ENCODE measurements at places on chromosomes 12 and 14.

DNA sequence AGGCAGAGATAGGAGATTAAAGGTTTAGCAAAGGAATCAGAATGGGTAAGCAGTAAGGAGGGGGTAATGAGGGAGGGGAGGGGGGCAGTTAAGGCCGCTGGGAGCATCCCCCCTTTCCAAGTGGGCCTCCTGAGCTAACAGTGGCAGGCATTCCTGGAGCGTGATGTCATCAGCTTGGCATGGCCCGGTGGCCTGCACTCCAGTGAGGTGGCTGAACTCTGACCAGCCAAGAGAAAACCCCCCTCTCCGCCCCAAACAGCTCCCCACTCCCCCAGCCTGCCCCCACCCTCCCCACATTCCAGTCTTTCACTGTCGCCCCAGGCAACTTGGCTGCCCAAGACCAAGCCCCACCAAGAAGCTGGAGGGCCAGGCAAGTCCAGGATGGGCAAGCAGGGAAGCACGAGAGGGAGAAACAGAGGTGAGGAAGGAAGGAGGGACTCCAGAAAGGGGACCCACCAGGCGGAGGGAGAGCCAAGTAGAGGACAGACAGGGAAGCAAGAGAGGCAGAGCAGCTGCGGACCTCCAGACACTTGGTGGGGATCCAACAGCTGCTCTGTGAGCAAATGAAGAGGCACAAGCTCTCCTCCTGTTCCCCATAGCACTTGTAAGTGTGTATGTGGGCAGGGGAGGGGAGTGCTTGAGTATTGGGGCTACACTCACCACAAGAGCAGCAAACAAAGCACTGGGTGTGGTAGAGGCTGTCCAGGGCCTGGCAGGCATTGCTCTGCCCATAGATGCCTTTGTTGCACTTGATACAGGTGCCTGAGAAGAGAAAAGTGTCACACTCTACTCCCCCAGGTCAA is 4.5 kb downstream of the AJUBA start:
- no peak for DNase-seq

DNA sequence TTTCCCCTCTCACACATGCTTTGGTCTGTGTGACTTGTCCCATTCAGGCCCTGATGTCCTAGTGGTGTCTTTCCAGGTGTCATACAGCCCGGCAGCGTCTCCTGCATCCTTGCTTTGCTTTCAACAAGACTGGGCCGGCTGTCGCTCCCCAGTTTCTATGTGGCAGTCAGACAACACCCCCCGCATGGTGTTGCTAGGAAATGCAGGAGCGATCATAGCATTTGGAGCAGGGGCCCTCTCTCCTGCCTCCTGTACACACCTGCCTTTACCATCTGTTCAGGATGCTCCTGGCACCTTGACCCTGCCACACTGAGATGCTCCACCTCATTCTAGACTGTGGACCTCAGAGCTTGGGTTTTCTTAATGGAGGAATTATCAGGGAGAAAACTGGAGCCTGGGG is 29.5 kb downstream of the CACNA1C start:
- DNase-seq: no peak

GRCh38 chr12:32179011-32179395 is 72.4 kb downstream of the BICD1 start:
- DNase-seq: no peak

DNA sequence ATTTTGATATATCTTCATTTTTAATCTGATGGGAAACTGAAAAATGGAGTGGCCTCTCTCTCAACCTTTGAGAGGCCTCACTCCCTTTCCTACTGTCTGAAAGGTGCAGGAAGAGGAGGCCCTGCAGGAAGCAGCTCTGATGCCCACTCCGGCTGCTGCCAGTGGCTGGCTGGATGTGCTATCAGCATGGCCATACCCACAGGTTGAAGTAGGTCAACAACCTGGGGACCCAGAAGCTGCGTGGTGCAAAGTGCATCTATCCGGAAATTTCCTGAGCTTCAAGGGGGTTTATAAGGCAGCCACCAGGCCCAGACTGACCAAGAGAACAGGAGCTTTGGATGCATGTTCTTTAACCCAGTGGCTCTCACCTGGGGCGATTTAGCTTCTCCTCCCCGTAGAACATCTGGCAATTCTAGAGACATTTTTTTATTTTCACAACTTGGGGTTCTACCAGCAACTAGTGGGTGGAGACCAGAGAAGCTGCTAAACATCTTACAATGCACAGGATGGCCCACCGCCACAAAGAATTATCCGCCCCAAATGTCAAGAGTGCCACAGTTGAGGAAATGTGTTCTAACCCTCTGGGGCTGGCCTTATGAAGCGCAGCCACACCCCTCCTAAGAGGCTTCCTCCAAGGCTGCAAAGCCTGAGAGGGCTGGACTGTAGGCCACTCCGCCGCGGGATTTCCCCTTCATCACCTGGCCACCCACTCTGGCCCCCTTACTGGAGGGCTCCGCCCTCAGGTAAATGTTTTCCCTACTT is 8.2 kb upstream of the BATF start:
- peak; percentile 77 for DNase-seq

DNA sequence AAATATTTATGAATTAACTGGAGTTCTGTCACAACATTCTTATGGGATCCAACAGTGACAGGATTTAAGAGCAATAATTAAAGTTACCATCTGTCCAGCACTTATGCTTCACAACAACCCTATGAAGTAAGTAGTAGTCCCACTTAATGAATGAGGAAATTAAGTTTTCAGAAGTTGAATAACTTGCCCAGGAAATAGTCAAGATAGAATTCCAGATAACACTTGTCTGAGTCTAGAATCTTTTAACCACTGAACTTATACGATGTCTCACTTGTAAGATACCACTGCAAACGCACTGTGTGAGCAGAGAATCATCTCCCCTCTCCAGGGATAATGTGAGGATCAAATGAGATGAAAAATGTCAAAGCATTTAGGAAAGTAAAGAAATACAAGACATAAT is 3.3 kb upstream of the TTC9 start:
- DNase-seq: no peak

DNA sequence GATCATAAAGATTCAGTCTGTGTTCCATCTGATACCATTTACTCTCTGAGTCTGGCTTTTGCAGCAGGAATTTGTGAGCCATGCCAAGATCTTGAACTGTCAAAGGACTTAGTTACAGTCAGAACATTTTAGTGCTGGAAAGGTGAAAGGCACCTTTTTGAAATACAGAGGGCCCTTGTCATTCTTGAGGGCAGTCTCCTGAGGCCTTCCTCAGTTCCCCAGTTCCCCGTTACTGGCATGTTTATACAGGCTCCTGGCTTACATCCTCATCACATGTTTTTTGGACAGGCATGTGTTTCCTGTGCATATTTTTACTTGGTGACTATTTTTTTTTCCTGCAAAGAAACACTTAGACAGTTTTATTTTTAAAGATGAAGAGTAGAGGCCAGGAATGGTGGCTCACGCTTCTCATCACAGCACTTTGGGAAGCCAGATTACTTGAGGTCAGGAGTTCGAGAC is 21.0 kb downstream of the CFAP54 start:
- DNase-seq: no peak

DNA sequence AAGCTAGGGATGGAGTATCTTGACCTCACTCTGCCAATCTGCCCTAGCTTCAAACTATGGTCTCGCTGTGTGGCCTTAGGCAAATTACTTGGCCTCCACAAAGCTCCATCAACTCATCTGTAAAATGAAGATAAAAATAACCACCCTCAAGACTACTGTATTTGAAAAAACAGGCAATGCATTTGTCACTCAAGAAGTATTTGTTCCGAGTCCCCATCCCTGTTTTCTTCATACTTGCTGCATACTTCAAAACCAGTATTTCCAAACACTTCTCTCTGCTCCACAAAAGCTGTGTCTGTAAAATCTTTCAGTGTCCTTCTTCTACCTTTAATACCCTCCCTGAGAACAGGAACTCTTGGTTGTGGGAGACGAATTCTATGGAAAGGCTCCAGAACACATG is 47.9 kb downstream of the GTF2A1 start:
- no peak for DNase-seq

DNA sequence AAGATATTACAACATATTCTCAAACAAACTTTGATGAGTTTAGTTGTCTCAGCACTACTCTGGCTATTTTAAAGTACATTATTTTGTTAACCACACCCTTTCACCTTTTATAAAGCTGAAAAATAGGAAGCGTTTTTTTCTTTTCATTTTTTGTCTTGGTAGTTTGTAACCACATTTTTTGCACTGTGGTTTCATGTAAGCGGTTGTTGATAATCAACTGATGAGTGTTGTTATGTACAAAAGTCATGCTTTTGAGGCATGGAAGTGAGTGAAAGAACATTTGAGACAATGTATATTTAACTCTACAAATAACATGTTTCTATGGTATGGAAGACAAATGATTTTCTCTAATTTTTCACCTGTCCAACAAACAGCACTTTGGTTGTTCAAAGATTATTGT is 52.1 kb upstream of the ATP2B1 start:
- no peak for DNase-seq

DNA sequence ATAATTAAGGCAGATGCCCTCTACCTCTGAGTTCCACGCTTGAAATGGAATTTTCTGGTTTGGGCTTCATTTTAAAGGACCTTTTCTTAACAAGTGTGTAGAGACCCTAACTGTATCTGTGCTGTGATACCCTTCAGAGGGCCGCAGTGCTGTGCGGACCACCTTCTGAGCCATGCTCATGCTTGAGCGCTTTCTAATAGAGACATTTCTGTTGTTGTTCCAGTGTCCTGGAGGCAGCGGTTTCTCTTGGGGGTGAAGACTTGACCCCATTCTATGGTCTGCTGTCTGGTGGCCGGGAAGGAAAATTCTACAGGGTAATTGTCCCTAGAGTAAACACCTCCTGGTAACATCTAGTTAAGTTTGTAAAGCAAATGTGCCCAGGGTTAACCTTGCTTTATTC is 46.7 kb upstream of the BCL7A start:
- no peak for DNase-seq

- DNase-seq: no peak
Observed at GRCh38 chr12:109900752-109901580, 892 bp downstream of the TCHP start.

DNA sequence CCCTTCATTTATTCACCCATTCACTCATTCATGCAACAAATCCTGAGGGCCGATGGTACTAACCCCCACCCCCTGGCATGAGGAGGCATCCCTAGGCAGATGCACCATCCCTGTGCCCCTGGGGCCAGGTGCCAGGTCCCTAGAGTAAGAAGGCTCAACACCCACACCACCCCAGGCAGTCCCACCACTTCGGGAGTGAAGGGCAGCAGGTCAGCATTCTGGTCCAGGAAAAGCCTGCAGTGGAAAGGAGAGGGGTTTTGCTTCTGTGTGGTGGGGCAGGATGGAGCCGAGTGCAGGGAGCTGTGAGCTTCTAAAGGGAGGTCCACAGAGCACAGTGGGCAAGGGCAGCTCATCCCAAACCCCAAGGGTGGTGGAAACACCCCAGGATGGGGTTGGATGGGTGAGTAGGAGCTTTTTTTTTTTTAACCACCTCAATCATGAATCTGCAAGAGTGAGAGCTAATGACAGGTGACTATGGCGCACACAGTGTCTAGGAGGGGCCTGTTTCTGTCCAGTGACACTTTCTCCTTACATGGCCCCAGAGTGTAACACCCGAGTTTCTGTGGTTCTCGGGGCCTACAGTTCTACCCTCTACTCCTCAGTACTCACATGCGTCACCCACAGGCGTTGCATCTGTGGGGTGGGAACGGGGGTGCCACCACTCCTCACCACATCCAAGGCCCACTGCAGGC is 414.3 kb downstream of the TMEM121 start:
- no peak for DNase-seq

DNA sequence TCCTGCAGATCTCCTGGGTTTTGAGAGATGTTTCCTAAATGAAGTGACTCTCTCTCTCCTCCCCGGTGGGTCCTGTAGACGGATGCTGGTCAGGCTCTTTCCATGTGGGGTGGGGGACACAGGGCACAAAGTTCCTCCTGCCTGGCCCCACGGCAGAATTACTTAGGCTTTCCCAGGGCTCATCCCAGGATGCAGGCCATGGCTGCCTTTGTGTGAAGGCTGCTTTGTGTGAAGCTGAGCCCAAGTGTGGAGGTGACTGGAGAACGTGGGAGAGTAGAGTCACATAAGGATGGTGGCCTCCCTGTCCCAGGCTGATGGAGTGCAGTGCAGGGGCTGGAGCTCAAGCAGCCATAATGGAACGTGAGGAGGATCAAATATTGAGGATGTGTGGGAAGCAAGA is 200.2 kb downstream of the ADGRD1 start:
- DNase-seq: no peak

- no peak for DNase-seq
Observed at GRCh38 chr12:54240971-54241588, 38.8 kb downstream of the CBX5 start.

GRCh38 chr12:16788506-16789203 is 182.7 kb upstream of the LMO3 start:
- no peak for DNase-seq

GRCh38 chr12:110351119-110351518 is 52.4 kb downstream of the ANAPC7 start:
- DNase-seq: no peak

GRCh38 chr12:69284131-69284530 is 44.8 kb downstream of the CPSF6 start:
- peak; percentile 36 for DNase-seq

DNA sequence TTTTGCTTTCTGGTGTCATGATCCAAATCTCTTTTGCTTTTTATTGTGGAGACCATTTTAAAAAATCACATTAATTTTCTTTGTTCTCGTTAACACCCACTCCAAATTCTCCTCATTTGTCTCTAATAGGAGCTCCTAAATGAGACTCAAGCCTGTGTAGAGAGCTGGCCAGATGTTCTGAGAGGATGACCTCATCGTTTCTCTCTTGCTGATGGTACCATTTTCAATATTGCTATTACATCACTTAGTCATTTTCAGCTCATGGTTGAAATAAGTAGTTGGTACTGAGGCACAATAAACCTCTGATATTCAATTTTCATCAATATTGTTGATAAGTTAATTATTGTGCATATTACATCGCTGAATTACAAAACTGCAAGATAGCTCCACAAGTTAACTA is 31.5 kb downstream of the SPTB start:
- DNase-seq: no peak

DNA sequence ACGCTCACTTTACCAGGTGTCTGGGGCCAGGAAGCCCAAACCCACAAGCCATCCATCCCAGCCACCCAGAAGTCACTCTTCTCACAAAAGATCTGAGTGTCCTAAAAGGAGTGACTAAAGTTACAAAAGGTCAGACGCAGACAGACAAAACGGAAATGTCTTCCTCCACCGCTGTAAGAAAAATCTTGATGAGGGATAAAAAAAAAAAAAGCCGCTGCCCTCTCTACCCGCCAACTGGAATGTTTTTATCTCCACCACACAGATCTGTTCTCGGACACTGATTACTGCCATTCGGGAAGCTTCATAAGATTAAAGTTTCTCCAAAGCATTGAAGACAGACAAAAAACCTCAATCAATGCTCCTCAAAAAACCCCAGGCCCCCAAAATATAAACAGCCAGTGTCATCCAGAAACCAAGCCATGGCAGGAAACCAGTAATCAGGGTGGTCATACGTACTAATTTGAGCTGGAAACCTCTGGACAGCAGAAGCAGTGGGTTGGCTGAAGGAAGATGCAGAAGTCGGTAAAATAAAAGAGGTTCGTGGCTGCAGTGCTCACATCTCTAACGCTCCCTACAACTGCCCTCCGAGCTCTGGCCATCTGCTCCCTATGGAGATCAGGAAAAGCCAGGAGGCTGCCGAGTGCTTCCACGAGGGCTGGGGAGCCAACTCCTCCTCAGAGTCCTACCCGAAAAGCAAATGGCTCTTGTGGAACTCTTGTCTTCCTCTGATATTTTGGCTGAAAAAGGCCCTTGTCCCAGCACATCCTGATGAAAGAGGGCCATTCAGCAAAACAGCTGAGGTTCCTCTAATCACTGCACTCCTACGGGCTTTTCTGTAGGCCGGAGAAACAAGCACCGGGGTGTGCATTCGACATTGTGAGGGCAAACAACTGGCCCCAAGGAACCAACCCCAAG is 30.3 kb downstream of the SSH1 start:
- no peak for DNase-seq

Data from CD8-positive, alpha-beta T cell (primary cell).